Tibial artery (tissue), 4 donors: ENCODE measurements at places on chromosomes 1 and 21.

- no peak for DNase-seq
These were observed 642 bp upstream of the NT5C1A start for GRCh38 chr1:39672551-39672947.

GRCh38 chr1:23500466-23500865 lies 16.5 kb upstream of the ASAP3 start:
- DNase-seq = no peak

GRCh38 chr1:210441028-210441427 lies 112.3 kb downstream of the HHAT start:
- DNase-seq = no peak

DNA sequence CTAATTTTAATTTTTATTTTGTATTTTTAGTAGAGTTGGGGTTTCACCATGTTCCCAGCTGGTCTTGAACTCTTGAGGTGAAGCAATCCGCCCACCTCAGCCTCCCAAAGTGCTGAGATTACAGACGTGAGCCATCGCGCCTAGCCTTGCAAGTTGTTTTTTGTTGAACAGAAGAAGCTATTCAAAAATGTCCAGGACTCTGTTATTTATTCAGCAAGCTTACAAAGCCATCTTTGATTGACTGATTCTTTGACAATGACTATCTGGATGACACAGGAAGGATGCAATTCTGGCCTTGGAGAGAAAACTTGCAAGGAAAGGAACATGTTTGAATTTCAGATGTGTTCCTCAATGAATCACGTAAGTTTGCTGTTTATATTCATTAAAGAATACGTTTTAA lies 63.5 kb downstream of the MAP3K7CL start:
- no peak for DNase-seq

DNA sequence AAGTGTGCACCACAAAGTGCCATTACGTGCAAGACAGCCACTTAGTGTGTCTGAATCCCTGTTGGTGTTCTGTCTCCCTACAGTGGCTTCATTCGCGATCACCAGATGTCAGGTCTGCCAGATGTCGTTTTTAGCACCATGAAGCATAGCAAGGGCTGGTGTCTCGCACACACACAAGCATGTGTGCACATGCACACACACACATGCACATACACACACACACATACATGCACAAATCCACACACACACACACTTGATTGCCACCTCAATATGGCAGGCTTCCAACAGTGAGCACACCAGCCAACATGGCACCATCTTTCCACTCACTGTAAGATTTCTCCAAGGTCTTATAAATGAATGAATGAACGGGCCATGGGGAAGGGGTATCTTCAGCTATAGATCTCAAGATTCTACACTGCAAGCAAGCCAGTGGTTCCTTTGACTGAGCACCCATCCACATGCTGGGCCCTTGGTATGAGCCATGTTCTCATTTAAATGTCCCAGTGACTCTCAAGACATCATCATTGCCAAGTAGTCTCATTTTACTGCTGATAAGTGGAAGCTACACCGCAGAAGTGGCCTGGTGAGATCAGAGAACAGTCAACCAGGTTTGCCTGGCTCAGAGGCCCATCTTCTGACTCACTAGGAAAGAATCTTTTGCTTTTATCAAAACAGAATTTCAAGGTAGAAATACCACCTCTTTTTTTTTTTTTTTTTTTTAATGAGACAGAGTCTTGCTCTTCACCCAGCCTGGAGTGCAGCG lies 84.9 kb downstream of the SIM2 start:
- no peak for DNase-seq

DNA sequence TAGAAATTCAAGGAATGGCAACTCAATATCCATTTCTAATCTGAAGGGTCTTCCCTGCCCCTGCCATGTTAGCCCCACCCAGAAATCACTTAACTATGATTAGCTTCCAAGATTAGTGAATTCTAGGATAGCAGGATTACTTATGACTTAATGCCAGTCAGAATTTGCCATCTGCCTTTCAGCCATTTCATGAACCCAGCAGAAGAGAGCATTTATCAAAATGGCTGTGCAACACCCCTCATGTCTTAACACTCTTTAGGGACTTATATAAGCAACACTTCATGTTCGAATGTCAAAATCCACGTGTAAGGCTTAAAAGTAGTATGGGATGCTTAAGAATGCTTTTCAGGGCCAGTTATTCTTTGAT lies 288.5 kb downstream of the NFIA start:
- no peak for DNase-seq

- DNase-seq = peak; percentile 89
These were observed 26.4 kb downstream of the FOXO6 start for GRCh38 chr1:41387667-41388091.

- peak; percentile 96 for DNase-seq
These were observed 2.5 kb upstream of the CERS2 start for GRCh38 chr1:150976879-150977694.
